Hepatocyte (in vitro differentiated cells): ENCODE measurements at places on chromosomes 5 and 9.

GRCh38 chr5:14211818-14212803, 69.0 kb downstream of the TRIO start:
- DNase-seq, result no peak

DNA sequence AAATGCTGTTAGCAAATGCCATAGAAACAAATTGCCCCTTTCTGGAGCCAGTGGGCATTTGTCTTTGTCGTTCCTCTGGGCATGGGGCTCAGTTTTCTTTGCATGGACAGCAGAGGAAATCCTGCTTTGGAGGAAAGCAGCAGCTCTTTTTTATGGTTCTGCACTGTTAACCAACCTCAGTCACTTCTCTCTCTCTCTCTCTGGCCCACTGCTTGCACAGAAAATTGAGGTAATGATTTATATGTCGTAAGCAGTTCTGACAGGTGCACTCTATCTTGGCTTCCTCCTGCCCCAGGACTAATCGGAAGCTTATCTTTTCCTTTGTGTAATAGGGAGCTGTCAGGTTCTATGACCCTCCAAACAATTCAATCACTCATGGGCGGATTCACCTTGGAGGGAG, 159.6 kb upstream of the GPR151 start:
- no peak for DNase-seq

DNA sequence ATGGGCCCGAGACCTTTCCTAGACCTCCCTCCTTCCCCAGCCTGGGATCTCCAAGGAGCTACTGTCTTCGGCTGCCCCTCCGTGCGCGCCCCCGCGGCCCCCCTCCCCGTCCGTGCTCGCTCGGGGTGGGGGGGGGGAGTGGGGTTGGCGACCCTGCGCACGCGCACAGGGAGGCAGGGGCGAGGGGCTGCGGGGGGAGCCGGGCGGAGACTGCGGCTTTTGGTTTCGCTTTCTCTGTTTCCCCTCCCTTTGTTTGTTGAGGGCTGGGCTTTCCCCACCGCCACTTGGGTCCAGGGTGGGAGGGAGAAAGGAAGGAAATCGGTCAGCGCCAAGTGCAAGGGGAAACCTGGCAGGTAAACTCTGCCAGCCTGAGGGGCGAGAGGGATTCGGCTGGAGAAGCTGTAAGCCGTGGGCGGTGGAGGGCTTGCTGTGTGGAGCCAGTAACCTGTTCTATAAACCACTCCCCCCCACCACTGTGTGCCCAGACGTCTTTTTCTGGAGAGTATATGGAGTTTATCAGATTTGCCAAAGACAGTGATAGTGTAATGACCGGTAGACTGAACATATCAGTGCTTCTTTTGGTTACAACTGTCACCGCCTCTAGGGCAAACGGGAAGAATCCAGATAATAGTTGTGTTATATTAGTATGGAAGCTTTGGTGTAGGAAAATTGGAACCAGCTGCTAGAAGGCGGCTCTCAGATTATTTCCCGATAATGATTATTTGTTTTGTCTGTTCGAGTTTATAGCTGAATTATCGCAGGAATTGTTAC, 684 bp downstream of the DNAJA1 start:
- peak; percentile 83 for DNase-seq

DNA sequence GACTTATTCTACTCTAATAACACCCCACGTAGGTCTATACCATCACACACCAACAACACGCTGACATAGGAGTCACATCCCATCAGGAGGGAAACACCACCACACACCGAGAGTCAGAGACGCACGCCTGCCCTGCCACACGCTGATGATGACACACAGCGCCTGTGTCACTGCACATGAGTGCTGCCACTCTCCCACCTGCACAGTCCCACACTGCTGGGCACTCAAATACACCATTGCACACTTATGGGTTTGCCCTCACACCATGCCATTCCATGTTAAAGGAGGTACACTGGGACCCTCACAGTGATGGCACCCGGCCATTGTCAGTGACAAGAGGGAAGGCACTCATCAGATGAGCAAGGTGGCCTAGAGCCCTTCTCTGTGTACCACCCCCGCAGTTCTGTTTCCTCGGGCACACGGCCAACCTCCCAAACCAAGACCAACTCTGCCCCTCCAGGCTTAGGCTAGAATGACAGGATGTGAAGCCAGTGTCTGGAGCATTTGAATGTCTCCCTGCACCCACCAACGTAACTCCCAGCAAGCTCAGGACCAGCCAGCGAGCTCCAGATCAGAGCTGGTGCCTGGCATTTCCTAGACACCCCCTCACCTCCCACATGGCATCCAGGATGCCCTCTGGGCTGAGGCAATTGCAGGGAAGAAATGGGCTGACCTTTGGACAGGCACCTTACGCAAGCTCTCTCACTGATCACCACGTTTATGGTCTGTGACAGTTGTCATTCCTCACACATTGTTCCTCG, 3.6 kb upstream of the CPLX2 start:
- peak; percentile 65 for DNase-seq

- DNase-seq, result no peak
Observed at GRCh38 chr5:40571729-40572128, 108.0 kb upstream of the PTGER4 start.

- no peak for DNase-seq
Observed at GRCh38 chr9:86655147-86655546, 292.2 kb downstream of the GAS1 start.

DNA sequence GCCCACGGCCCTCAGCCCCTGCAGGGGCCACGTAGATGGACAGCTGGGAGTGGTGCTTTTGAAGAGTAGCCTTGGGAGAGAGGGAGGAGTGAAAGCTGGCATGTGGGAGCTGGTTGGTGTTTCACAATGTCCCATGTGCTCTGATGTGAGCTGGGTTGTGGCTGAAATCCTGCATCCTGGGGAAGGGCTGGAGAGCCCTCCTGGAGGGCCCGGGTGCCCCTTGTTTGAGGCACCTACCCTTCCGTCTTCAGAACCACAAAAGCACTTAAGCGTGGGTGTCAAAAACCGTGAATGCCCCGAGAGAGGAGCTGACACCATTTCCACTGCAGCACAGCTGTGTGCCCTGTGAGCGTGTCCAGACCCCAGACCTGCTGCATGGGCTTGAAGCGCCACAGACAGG, 199.1 kb upstream of the ZNF618 start:
- DNase-seq, result no peak

- DNase-seq, result peak; percentile 33
Observed at GRCh38 chr5:74382987-74383593, 257.4 kb downstream of the ENC1 start.

GRCh38 chr9:69658987-69659675, 13.0 kb downstream of the APBA1 start:
- DNase-seq, result no peak

GRCh38 chr5:158684469-158684868, 415.2 kb downstream of the EBF1 start:
- no peak for DNase-seq

DNA sequence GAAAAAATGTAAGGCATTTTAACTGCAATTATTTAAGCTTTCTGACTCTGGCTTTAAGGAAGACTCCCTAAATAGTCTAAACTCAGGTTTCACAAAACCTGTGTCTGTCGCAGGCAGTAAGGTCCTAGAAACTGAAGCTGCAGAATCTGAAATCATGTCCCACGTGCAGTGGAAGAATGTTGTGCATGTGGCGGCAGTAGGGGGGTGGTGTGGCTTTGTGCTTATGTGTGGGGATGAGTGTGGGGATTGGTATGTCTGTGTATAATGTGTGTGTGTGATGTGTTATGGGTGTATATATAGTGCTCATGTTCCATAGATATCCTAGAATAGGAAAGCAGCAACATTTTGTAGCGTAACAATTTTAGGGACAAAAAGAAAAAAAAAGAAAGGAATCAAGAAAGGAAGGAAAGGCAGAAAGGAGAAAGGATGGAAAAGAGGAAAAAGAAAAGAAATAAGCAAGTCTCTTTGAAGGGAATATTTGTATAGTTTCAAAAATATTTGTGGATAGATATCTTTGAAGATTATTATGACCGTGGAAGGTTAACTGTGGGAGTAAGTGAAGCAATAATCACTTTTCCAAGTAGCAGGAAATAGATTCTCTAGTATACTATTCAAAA, 6.6 kb downstream of the ANKDD1B start:
- peak; percentile 23 for DNase-seq

- no peak for DNase-seq
Observed at GRCh38 chr5:145499483-145499882, 335.7 kb downstream of the PRELID2 start.
